Fibroblast of upper back skin (primary cell): ENCODE measurements at places on chromosomes 7 and 10.
A peak's percentile ranks its signal among the peaks of the same experiment; 100 is the strongest.

DNA sequence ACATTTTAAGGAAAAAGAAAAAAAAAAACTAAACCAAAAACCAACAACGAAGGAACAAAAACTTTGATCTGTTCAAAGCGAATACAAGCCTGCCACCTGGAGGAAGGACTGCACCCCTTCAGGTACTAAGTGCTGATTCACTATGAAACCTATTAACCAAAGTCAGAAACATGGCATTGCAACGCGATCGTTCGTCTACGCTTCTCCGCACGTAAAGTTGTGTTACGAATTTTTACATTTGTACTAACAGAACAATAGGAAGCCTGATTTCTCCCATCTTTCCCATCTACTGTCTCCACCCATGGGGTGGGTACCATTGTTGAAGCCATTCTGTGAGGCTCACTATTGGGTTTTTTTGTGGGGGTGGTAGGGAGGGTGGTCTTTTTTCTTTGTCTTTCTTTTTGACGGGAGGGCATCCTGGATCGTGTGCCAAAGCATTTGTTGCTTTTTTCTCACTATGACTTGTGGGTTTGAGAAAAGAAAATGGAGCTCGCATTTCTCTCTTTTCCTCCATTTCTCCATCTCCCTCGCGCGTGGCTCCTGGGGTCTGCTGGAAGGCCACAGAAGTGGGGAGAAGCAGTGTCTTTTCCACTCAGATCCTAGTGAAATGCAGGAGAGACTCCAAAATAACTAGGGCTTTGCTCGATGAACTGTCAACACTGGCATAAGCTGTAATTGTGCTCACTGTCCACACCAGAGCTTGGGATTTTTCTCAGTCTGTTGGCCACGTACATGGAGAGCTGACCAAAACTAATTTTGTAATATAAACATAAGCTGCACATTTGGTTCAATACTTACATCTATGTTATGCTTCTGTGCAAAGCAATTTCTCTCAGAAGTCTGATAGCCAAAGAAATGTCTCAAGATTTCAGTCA, 100.9 kb upstream of the YAE1 start:
- peak; percentile 78 for DNase-seq

GRCh38 chr7:111561654-111561903, 713 bp downstream of the IMMP2L start:
- no peak for DNase-seq

GRCh38 chr10:120369856-120370276, 87.2 kb upstream of the PLPP4 start:
- no peak for DNase-seq

GRCh38 chr7:136122026-136122425, 144.9 kb upstream of the MTPN start:
- no peak for DNase-seq

- no peak for DNase-seq
Observed at GRCh38 chr7:13834328-13834761, 155.1 kb downstream of the ETV1 start.
